ENCODE measurements at places on chromosomes 3 and 15.
A peak's percentile ranks its signal among the peaks of the same experiment; 100 is the strongest.

GRCh38 chr3:55721716-55722484 is 234.8 kb upstream of the WNT5A start:
- DNase-seq, result no peak

DNA sequence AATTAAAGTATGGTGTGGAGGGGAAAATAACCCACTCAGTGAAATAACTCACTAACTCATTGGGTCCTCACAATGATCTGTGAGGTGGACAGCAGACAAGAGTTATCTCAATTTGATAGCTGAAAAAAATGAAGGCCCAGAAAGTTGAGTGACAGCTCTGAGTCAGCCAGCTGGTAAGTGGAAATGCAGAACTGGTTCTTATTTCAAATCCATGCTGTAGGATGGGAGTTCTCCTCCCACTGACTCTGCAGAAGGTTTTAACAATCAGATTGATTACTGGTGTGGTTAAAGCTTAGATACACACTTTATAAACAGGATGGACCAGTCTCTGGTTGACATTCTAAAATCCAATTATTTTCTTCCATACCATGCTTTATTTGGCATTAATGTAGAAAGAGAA is 87.0 kb upstream of the LMOD3 start:
- DNase-seq, result no peak

DNA sequence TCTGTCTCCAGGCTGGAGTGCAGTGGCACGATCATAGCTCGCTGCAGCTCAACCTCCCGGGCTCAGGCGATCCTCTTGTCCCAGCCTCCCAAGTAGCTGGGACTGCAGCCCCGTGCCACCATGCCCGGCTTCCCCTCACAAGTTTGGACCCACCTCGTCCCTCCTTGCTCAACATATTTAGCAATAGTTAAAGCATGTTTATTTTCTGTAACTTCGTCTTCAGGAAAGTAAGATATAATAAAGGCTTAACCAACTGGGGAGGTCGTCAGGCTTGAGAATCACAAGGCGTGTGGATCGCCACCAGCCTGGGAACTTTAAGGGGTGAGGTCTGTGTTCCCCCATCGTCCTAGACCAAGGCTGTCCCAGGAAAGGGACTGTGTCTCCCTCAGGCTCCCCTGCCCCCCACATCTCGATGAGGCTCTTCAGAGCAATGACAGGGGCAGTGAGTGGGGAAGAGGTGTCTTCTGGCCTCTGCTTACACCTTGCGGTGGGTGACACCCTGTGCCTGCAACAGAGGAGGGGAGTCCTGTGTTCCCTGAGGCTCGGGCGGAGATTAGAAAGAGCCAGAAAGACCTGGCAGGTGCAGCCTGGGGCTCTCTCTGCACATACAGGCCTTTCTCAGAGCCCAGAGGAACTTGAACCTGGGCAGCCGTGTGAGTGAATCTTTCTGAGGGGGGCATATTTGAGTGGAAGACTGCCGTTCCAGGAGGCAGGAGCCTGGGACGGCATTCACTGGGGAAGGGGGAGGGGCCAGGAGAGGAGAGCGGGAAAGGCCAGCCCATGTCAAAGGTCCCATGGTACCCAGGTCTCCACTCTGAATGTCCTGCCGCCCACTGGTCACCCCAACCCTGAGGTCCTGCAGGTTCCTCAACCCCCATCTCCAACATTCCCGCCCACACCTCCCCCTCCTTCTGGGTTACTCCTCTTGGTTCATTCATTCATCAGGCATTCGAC is 152.3 kb downstream of the SMAD6 start:
- DNase-seq, result no peak

GRCh38 chr3:113241292-113242095 is 30.1 kb downstream of the BOC start:
- DNase-seq, result no peak

- no peak for DNase-seq
These were observed 3.7 kb downstream of the ISL2 start for GRCh38 chr15:76340198-76340802.

- DNase-seq, result no peak
These were observed 106.3 kb downstream of the SMAD6 start for GRCh38 chr15:66808181-66808824.

- DNase-seq, result no peak
These were observed 264.0 kb upstream of the IL12A start for GRCh38 chr3:159724627-159725026.

DNA sequence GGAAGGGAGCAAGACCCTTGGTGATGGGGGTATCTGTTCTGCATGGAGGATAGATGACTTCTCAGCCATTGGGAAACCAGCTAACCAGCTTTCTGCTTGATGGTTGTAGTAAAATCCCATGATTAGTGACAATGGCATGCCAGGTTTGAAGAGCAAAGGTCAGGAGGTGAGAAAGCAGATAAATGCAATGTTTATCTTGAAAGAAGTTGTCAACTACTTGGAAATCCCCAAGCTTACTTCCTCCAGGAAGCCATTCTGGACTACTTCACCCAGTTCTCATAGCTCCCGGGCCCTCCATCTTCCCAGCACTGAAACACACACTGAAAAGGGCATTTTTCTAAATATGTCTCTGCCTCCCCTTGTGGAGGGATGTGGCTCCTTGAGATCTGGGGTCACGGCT is 51.3 kb downstream of the SMAD3 start:
- peak; percentile 27 for DNase-seq

DNA sequence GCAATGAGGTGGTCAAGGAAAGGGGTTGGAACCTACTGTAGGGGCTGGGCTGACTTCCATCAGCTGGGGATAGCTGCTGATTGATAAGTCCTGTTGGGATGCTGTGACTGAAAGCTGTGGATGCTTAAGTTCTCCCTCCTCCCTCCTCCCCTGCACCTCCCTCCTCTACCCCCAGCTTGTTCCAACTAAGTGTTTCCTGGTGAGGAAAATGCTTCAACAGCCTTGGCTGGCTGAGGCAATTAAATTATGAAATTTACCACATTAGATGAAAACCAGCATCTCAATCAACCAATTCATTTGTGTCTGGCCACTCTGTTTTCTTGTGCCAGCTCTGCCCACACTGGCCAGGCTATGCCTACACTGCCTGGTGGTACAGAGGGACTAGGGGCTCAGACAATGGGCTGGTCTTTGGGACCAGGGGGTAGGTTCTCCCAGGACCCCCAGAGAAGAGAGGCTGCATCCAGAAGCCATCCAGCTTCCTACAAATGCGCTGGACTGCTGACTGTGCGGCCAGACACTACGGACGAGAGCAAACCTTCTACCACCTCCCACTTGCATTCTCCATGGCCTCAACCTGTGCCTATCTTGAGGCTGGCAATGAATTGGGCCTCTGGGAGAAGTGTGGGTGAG is 2.5 kb downstream of the KLHL25 start:
- DNase-seq, result no peak

- DNase-seq, result no peak
These were observed 30.0 kb upstream of the CYP11A1 start for GRCh38 chr15:74397239-74398068.

All from CD4-positive, alpha-beta memory T cell (primary cell).